Endothelial cell (in vitro differentiated cells): ENCODE measurements at places on chromosomes 16 and 17.

DNA sequence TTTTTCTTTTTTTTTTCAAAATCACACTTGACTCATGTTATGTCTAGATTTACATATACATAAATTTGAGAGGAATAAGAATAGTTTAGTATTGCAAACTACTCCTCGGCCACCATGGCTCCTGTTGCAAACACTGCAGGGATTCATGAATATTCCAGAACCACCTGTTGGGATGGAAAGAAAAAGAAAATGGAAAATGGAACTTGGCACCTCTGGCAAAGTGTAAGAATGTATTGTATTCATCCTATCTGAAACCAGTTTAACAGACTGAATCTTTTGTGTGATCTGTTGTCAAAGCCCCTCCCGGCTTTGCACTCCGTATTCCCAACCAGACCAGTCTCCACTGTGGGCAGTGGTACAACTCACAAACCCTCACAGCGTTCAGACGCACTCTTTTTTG is 124.4 kb downstream of the SPECC1 start:
- no peak for DNase-seq

DNA sequence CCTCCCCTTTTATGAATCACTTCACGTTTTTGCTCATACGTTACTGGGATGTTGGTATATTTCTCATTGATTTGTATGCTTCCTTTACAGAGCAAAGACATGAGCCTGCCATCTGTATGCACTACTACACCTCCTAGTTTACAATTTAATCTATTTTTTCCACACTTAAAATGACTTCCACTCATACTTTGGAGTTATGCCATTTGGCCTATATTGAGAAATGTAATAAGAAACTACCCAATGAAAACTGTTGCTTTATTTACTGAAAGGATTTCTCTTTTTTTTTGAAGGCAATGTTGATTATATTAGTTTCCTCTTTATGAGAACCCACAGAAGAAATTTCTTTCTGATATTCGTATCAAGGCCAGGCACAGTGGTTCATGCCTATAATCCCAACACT is 43.1 kb downstream of the DUSP14 start:
- no peak for DNase-seq

DNA sequence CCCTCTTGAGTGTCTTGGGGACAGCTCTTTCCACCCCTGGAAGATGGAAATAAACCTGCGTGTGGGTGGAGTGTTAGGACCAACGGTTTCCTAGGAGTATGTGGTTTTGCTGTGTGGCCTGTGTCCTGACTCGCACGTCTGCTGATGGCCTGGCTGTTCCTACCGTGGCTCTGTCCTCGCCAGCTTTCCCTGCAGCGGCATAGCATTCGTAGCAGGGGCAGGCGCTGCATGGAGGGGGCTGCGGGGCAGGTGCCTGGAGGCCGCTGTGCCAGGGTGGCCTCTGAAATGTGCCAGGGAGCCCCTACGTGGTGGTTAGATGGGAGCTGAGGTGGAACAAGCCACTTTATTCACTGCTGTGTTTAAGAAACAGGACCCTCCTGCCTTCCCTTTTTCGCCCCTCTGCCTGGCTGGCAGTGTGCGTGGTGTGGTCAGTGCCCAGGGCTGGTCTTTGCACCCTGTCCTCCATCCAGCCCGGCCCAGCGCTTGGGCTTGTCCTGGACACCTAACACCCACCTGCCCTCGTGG is 10.6 kb downstream of the SLC16A3 start:
- DNase-seq, result no peak

DNA sequence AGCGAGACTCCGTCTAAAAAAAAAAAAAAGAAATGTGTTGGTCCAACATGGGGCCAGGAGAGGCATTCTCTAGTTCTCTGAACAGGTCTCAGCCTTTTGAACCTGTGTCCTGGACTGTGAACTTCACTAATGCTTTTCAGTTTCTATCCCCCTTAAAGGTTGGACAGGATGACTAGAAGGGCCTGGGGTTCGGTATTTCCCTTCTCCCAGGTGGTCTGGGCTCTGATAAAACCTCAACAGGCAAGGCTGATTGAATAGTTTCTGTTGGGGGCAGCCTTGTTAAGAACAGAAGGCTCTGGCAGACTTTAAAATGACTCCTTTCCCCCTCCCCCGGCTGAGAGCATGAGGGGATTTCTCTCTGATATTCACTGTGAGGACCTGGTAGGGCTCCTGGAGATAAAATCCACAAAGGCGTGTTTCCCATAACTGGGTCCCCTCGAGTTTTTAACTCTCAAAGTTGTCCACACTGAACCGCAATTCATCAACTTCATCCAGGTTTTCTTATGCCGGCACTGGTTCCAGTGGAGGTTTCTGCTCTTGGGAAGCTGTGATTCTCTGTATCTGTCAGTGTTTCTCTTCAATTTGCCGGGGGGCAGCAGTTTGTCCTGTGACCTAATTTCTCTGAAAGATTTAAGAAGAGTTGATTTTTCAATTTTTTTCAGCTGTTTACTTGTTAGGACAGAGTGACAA is 91.3 kb downstream of the METRNL start:
- DNase-seq, result no peak

GRCh38 chr17:43614561-43614960 is 47.2 kb downstream of the MEOX1 start:
- DNase-seq, result no peak

DNA sequence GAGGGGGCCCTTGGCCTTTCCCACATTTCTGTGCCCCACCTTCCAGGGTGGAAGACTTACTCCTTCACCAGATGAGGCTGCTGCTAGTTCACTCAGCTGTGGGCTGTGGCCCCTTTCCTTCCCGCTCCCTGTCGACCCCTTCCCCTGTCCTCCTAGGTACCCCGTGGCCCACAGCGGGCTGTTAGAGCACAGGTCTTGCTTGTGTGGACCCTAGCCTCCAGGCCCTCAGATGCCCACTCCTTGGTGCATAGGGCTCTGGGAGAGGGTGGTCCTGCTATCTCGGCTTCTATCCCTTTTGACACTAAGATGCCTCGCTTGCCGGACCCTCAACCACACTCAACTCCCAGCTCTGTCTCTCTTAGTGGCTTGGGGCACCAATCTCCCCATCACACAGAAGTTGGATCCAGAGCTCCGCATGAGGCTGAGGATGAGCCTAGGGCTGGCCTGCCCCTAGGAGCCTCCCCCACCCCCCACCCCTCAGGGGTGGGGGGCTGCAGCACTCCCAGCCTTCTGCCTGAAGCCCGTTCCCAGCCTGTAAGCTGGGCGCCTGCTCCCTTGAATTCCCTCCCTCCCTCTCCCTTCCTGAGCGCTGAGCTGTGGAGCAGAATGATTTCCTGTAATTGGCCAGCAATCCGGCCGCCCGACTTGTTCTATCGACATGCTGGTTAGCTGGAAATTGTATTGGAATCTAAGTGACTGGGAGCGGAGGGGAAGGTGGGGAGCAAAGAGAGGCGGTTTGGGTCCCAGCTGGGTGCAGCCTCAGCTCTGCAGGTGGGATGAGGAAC is 30.9 kb downstream of the DCAKD start:
- peak; percentile 54 for DNase-seq

DNA sequence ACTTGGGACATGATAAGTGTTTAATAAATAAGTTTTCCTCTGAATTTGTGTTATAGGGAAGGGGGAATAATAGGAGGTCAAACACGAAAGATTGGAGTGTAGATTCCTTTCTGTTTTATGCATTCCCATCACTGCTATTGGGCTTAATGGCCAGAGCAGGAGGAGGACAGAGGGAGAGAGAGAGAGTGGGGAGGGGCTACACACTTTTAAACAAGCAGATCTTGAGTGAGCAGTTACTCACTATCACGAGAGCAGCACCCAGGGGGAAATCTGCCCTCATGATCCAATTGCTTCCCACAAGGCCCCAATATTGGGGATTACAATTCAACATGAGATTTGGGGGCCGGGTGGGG is 505.0 kb downstream of the GRIN2A start:
- no peak for DNase-seq

DNA sequence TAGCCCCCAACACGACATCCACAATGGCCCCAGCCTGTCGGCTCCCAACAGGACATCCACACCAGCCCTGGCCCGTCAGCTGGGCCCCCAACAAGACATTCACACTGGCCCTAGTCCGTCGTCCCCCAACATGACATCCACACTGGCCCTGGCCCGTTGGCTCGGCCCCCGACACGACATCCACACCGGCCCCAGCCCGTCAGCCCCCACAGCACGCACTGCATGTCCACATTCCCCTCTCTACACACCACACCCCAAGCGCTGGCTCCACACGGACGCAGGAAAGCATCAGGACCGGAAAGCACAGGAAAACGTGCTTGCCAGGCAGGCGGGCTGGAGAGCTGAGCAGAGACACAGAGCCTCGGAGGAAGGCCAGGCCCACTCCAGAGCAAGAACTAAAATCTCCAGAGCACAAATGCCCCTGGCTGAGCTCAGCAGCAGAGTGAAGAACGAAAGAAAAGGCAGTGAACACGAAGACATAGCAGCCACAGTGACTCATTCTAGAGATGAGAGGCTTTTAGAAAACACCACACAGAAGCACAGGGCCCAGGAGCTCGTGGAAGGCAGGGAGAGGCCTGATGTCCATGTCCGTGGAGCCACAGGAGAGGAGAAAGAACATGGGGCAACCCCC is 50.6 kb downstream of the LMF1 start:
- no peak for DNase-seq
